ENCODE measurements at places on chromosomes 12 and 14.
A peak's percentile ranks its signal among the peaks of the same experiment; 100 is the strongest.

GRCh38 chr12:54352022-54352531, 12.2 kb downstream of the GPR84 start:
- peak; percentile 79 for DNase-seq

- DNase-seq, result no peak
Observed at GRCh38 chr12:63079791-63080502, 71.1 kb downstream of the AVPR1A start.

- DNase-seq, result no peak
Observed at GRCh38 chr14:54220704-54221431, 175.9 kb upstream of the CDKN3 start.

DNA sequence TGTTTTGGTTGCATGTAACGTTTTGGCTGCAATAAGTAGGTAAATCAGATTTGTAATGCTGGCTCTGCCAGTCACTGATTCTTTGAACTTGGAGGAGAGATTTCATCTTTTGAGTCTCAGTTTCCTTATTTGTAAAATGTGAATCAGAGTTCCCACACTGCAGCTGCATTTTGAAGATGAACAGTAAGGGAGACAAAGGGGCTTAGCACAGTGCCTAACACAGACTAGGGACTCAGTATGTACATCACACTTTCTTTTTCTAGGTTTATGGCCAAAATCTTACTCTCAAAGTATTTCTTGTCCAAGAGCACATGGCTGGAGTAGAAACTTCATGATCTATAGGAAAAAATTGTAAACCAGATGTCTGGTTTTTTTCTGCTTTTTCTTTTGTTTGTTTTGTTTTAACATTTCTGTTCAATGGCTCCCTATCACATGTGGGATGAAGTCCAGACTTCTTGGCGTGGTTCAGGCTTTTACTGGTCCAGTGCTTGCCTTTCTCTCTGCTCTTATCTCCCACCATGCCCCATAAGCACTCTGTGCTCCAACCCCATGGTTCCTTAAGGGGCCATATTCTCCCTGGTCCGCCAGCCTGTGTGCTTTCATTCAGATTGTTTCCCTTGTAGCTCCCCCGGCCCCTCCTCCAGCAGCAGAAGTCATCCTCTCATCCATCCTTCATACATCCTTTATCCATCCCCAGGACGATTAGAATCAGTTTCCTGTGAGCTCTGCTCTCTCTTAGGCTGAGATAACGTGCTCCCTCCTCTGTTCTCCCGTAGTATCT, 58.0 kb downstream of the SYNE2 start:
- DNase-seq, result no peak

DNA sequence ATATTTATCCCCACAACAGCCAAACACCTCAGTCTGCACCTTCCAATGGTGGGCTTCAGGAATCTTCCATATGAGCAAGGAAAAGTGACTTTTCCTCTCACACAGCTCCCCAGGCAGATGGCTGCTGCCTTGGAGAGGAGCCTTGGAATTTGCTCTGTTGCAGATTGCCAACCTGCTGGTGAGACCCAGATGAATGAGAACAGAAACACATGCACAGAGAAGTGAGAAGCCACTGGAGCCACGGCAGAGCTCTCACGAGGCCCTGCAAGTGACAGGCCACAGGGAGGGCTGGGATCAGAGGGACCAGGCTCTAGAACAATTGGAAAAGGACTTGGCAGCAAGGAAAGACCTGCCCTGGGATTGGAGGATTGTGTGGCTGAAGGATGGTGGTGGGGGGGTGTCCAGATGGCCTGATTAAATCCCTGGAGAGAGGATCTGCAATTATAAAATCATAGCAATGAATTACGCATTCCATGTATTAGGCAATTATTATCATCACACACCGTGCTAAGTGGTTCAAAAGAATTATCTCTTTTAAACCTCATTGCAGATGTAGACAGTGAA, 84.9 kb upstream of the PWP1 start:
- no peak for DNase-seq
